ENCODE measurements at places on chromosomes 2 and 18. TPM values are rescaled to one million over a fixed set of nuclear protein-coding genes. Genes with fewer than 3 reads are reported as not detected.

Gene ATF2
- total RNA-seq, result 42.9 TPM

- DNase-seq, result no peak
- no peaks in the 10 kb centered on the region for H3K27me3 ChIP-seq
- no peaks in the 10 kb centered on the region for H3K36me3 ChIP-seq
- no peak overlapping the region for H3K27ac ChIP-seq
Measured at GRCh38 chr18:53817976-53818950, 406.2 kb downstream of the MBD2 start.

- no peak overlapping the region for H3K27ac ChIP-seq
- peaks cover 4% of the 10 kb centered on the region for H3K36me3 ChIP-seq
- no peak overlapping the region for H3K4me3 ChIP-seq
- H3K27me3 ChIP-seq, result no peaks in the 10 kb centered on the region
- DNase-seq, result no peak
Measured at GRCh38 chr2:195520671-195521155, 136.3 kb upstream of the SLC39A10 start.

- no peaks in the 10 kb centered on the region for H3K36me3 ChIP-seq
- H3K27me3 ChIP-seq, result no peaks in the 10 kb centered on the region
- H3K27ac ChIP-seq, result no peak overlapping the region
- no peak overlapping the region for H3K4me3 ChIP-seq
- H3K4me1 ChIP-seq, result no peaks in the 10 kb centered on the region
- no peak for DNase-seq
Measured at GRCh38 chr2:155266583-155266982, 568.1 kb downstream of the KCNJ3 start.

DNA sequence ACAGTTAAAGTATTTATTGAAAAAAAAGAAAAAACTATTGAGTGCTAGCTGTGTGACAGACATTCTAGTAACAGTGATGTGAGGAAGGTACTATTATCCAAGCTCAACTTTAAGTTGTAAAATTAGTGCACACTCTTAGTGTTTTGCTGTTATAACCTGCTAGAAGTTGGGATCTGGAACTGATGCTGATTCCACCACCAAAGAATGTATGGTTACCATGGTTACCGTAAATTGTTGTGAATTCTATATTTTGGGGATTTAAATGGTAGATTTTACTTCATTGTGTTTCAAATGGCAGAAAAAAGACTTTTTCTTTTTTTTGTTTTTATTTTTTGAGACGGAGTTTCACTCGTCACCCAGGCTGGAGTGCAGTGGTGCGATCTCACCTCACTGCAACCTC lies 5.3 kb downstream of the AGFG1 start:
- H3K27me3 ChIP-seq, result no peaks in the 10 kb centered on the region
- H3K27ac ChIP-seq, result no peak overlapping the region
- no peak overlapping the region for H3K4me3 ChIP-seq
- DNase-seq, result no peak

All from activated CD8-positive, alpha-beta T cell treated with anti-CD3 and anti-CD28 coated beads for 36 hours (primary cell).